Jurkat, Clone E6-1 (cell line): ENCODE measurements at places on chromosomes 5 and 9.

DNA sequence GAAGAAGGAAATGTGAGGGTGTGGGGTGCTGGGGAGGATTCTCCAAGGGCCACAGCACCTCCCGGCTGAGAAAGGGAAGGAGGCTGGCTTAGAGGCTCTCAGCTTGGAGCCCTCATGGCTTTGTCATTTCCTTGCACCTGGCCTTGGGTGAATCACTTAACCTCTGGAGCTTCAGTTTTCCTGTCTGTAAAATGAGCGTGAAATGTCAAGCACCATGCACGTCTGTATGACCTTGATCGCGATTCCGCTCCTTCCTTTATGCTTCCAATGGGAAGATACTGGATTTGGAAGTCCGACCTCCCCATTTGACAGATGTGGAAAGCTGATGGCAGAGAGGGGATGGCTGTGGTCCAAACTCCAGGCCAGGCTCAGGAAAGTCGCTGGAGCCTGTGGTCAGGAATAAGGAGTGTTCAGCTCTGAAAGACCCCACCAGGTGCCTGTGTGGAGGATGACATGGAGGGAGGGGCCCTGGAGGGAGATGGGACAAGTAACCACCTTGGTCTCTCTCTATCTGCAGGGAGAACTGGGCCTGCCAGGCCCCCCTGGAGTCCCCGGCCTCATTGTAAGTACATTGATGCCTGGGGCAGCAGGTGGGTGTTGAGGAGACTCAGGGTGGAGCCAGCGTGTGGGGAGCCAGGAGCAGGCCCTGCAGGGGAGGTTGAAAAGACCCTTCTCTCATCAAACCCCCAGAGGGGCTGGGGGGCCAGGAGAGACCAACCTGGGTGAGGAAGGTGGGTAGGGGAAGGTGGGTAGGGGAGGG, 66.5 kb downstream of the COL27A1 start:
- DNase-seq = no peak

GRCh38 chr9:78023003-78023741, 8.4 kb downstream of the GNAQ start:
- DNase-seq = no peak

- DNase-seq = no peak
Measured at GRCh38 chr5:82849885-82850284, 227.3 kb downstream of the TMEM167A start.

DNA sequence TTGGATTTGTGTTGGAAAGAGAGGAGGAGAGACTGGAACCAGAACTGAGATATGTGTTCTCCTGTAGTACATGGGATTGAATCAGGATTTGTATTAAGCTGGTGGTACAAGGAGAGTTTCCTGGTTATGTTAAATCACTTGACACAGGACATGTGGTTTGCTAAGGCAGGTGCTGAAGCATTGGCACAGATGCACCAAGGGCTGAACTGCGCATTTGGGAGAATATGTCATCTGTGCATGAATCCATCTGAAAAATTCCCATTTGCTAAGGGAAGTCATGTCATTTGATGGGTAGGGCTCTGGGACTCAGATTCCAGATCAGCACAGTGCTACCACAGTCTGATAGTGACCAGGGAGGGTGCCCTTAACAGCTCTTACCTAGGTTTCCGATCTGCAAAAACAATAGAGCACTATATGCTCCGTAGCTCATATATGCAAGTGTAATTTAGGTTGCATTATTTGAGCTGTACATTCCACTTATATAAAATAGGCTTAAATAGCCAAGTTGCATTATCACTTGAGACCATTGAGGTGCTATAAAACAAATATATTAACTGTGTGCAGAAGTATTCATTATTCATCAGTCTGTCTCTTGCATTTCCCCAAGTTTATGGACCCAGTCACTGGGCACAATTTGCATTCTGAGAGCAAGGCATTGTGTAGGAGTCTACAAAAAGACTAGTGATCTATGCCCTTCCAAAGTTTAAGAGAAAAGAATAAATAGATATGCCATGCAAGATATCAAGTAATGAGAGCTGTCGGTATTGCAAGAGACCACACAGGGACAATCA, 55.2 kb downstream of the ADAMTS16 start:
- no peak for DNase-seq

GRCh38 chr5:34627794-34628193, 28.3 kb upstream of the RAI14 start:
- DNase-seq = no peak

DNA sequence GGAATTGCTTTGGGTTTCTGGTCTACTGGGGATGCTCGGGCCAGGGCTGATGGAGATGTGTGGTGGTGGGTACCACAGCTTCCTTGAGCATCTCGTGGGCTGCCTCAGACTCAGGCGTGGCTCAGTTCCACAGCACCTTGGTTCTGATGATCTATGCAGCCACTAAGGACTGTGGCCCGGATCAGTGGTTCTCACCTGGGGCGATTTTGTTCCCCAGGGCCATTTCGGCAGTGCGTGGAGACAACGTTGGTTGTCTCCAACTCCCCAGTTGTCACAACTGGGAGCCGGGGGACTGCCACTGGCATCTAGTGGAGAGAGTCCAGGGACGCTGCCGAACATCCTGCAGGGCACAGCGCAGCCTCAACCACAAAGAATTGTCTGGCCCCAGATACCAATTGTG, 47.7 kb downstream of the FGF18 start:
- no peak for DNase-seq

- peak; percentile 50 for DNase-seq
Measured at GRCh38 chr5:16644301-16644889, 27.6 kb upstream of the RETREG1 start.

DNA sequence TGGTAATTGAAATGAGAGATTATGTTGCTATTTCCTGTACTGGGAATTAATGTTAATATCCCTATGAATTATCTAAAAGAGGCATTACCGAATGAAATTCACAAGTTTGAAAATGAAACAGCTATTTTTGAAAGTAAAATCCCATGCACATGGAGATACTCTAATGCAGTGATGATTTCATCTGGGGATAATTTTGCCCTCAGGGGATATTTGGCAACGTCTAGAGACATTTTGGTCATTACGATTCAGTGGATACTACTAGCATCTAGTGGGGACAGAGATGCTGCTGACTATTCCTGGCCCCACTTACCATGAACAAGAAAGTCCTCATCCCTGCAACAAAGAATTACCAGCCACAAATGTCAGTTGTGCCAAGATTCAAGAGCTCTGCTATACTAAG, 500.9 kb downstream of the EFNA5 start:
- DNase-seq = no peak
